ENCODE measurements at places on chromosomes 4 and X.

DNA sequence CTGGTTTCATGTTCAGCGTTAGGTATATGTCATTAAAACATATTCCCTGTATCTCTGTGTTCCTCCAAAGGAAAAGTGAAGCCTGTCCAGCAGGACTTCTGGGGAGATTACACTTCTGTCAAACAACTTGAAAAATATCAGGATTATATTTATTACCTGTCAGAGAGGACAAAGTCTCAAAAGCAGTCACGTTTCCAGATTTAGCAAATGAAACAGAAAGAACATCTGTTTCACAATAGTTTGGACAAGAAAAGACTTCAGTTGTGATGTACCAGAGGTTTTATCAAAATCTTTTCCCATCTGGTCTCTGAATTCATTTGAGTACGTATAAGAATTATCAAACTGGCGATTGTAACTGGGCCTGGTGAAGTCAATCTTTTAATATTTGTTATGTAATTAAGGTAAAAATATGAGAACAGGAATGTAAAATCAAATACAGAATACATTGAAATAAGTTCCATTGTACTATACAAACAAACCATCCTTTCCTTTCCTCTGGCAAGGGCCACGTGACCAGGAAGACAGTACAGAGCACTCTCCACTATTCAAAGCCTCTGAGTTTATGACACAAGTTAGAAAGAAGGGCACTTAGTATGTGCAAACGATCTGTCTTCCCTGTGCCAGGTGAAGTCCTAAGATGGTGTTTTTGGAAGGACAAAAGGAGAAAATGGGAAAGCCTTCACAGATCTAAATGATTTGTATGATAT, 3.2 kb downstream of the CASP3 start:
- DNase-seq: no peak

GRCh38 chr4:100581337-100581736, 63.5 kb upstream of the EMCN start:
- DNase-seq: peak; percentile 6

DNA sequence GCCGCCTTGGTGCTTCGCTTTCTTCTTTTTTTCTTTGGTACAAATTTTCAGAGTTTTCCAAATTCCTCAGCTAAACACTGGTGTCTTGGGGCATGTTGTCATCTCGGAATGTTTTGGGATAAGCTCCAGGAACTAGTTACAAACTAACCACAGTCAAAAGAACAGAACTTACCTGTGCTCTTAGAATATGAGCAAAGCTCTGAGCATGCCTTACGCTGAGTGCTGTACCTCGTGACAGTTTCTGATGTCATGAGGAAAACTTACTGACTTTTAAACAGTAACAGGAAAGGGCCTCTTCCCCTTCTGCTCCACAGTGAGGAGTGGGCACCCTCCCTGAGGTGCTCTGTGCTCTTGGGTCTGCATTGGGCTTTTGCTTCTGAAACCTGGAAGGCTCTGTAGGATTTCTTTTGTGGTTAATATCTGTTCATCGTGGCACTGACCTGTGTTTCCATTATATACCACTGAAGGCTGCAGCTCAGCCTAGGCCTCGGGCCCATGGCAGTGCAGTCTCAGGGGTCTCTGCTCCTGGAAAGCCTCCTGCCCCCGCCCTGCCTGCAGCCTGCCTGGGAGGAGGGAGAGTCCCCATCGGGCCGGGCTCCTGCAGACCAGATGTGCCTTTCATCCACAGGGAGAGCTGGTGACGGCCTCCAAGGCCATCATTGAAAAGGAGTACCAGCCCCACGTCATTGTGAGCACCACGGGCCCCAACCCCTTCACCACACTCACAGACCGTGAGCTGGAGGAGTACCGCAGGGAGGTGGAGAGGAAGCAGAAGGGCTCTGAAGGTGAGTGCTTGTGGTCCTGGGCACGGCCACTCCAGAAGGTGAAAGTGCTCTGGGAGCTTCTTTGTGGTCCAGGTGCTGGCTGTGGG, 48.7 kb downstream of the NOP14 start:
- no peak for DNase-seq

- DNase-seq: no peak
These were observed 15.6 kb upstream of the RASL11B start for GRCh38 chr4:52846502-52846901.

- no peak for DNase-seq
These were observed 49.7 kb upstream of the PRKX start for GRCh38 chrX:3763111-3763510.

DNA sequence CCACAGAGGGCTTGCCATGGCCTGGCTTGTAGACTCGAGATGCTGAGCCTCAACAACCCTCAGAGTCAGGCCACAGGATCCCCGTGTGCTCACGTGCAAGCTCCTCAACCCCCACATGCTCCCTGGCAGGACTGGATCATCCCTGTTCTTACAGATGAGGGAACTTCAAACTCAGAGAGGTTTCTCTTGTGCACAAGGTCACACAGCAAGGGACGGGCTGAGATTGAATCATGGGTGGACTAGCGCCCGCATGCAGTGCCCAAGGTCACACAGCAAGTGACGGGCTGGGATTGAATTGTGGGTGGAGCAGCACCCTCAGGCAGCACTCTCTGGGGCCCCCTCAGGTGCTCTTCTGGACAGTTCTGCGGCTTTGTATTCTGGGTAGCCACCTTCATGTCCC, 60.6 kb upstream of the AFAP1 start:
- no peak for DNase-seq

GRCh38 chr4:1099270-1099669, 14.1 kb downstream of the RNF212 start:
- DNase-seq: no peak

GRCh38 chr4:80036949-80037685, 35.9 kb downstream of the ANTXR2 start:
- DNase-seq: peak; percentile 96

GRCh38 chrX:38656350-38656915, 95.1 kb downstream of the TSPAN7 start:
- no peak for DNase-seq

DNA sequence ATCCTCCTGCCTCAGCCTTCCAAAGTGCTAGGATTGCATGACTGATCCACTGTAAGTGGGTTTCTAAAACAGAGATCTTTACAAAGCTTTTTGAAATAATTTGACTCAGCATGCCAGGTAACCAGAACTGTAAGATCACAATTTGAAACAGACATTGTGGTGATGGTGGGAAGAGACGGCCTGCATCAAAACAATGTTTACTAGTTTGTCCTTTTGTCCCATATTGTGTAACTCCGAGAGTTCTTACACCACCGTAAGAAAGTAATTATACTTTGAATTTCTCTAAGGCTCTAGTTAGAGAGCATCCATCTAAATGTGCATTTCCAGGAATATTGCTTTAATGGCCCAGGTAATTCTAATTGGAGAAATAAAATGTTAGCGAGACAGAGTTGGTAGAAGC, 594 bp upstream of the ARHGAP24 start:
- no peak for DNase-seq

DNA sequence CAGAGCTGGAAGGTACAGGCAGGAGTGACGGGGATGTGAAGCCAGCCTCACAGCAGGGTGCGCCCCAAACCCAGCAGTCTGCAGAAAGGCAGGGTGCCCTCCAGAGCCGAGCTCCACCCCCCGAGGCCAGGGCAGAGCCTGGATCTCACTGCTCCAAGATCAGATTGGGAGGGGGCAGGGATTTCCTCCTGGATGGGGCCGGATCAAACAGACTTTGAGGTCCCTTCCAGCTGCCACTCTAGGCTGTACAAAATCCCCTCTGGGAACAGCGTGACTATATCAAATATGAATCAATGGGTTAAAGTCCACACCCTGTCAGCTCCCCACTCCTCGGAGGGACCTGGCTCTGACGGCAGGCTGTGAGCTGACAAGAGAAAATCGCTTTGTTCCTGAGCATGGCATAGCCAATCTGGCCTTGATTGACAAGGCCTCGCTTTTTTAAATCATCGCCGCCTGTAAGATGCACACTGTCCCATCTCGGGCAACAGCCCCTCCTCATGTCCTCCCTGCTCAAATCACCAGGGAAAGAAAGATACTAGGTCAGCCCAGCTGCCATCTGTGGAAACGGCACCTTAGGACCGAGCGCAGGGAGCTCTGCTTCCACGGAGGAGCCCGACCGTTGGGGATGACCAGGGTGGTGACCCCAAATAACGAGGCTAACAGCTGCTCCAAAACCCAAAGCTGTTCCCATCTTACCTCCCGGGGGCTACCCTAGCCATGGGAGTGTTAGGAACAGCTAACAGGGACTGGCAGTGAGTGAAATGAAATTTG, 39.9 kb downstream of the PSAPL1 start:
- no peak for DNase-seq

Measured in fibroblast of pulmonary artery (primary cell).